CD4-positive, alpha-beta T cell treated with Interleukin-17A for 1 hour (primary cell): ENCODE measurements at places on chromosomes 3 and 15.

GRCh38 chr3:135964160-135964955 lies 1.2 kb upstream of the PPP2R3A start:
- DNase-seq, result no peak

DNA sequence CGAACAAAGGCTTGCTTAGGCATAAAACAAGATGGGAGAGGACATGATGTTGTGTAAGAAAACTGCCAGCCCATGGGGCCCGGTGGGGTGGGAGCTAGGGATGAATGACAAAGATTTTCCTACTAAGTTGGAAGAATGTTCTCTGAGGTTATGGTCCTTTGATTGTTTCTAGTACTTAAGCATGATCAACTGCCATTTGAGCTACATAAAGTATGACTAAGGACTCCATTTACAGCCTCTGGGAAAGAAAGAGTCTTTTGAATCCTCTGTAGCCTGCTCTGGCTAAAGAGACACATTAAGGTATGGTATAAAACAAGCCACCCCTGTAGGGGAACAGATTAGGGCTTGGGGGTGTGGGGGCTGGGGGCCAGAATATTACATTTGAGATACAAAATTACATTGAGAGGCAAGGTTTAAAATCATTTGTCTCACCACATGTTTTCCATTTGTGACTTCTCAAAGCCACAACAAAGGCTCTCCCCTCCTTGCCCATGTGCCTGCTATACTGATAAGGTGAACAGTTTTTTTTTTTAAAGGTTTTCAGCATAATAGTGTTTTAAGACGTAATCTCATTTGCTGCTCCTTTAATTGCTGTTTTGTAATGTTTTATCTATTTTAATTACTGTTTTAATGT lies 323.4 kb downstream of the CHST2 start:
- no peak for DNase-seq

DNA sequence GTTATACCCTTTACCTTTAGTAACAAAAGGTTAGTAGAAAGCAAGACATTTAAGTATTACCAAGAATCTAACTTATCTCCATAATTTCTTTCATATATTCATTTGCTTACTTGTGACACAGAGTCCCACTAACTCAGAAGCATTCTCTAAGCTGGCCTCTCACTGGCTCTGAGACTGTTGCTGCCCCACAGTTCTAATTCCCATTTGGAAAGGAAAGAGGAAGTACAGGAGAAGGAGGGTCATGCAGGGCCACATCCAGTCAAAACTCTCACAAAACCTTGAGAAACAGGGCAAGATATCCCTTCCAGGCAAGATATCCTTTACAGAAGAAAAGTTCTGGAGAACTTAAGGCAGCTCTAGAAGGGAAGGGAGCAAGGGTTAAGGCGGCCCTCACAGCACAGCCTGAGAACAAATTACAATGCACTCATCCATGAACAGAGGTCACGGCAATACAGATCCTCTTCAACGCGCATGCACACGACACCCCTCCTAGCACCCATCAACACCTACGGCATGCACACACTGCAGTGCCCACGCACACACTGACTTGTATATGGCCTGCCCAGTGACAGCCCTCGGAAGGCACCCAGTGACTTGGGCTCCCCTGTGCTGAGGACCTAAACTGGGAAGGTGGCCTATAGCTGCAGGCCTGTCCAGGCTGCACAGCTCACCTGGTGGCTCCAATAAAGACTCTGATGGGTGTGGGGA lies 13.0 kb upstream of the MYO5C start:
- no peak for DNase-seq

DNA sequence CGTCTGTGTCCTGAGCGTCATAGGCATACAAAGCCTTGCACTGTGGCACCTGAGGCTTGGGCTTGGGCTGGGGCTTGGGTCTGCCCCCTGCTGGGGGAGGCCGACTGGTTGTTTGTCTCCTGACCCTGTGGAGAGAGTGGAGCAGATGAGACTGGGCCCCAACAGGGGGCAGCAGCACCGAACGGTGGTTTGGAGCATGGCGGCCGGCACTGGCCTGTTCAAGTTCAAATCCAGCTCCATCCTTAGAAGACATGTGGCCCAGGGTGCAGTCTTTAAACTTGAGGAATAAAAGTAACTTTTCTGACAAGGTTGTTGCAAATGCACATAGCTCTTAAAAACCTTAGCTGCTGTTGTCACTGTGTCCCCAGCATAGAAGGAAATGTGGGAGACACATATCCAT lies 33.3 kb downstream of the CCNB2 start:
- peak; percentile 71 for DNase-seq

DNA sequence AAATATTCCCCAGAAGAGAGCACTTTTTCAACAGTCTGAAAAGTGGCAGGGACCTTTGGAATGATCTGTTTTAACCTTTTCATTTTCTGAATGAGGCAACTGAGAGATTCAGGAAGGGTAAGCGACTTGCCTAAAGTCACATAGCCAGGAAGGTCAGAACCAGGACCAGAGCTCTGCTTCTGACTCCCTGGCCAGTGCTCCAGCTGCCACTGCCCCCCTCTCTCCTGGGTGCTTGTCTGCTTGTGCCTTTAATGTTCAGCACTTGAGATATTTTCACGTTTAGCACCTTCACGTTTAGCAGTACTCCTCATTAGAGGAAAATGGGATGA lies 68.3 kb downstream of the SMAD3 start:
- no peak for DNase-seq

- DNase-seq, result no peak
Observed at GRCh38 chr3:78937475-78937874, 830.3 kb downstream of the ROBO1 start.

GRCh38 chr3:41674449-41674848 lies 287.5 kb downstream of the ULK4 start:
- no peak for DNase-seq

DNA sequence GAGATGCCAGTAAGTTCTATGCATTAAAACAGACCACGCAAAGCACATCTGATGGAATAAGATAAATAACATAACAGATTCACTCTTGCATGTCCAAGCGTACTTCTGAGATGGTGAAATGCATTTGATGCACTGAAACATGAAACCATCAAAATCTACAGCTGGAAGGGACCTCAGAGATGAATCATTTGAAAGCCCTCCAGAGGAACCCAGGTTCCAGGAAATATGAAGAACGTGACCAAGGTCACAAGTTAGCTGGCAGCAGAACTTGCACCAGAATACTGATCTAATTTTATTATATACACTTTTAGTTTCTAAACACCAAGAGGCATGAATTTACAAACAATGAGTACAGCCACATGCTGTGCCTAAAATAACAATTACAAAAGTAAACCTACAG lies 957.1 kb downstream of the FHIT start:
- no peak for DNase-seq

GRCh38 chr3:95036526-95037021 lies 973.7 kb downstream of the NSUN3 start:
- no peak for DNase-seq

DNA sequence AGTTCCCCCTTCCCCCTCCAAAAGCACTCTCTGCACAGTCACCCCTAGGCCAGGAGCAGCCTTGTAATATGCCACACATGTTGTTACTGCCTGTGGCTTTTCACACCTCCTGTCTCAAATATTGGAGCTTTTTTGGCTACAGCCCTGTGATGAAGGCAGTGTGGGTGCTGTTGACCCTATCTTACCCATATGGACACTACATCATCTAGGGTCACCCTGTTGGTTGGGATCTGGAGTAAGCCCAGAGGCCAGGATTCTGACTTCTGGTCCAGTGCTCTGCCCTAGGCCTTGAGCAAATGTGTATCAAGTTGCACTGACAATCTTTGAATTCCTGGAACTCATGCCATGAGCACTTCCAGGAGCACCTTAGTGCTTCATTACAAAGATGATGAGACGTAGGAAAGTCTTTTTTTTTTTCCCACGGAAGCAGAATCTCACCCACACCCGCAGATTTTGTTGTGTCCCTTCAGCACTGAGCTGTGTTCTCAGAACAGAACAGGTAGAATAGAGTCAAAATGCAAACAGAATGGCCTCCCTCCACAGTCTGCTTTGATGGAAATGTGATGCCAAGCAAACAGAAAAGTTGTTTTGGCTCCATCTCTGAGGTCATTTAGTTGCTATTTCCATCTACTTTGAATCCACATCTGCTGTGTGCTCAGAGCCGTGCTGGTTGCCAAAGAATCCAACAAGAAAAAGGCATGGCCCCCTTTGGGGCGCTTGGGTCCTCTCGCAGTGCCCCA lies 49.6 kb downstream of the SMAD3 start:
- no peak for DNase-seq

DNA sequence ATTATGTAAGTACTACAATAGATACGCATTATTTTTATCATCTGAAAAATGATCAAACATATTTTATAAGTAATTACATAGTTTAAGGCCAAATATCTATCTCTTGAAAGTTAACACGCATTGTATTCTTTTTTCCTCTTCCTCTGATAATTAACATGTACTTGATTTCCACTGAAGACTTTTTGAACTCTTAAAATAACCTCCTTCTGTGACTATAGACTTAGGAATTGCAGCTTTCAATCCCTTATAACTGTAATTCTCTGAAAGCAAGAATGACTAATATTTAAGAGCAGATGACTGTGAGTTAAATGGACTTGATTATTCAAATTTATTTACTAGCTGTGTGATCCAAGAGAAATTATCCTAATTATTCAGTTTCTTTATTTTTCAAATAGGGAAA lies 730.6 kb upstream of the NECTIN3 start:
- DNase-seq, result no peak

DNA sequence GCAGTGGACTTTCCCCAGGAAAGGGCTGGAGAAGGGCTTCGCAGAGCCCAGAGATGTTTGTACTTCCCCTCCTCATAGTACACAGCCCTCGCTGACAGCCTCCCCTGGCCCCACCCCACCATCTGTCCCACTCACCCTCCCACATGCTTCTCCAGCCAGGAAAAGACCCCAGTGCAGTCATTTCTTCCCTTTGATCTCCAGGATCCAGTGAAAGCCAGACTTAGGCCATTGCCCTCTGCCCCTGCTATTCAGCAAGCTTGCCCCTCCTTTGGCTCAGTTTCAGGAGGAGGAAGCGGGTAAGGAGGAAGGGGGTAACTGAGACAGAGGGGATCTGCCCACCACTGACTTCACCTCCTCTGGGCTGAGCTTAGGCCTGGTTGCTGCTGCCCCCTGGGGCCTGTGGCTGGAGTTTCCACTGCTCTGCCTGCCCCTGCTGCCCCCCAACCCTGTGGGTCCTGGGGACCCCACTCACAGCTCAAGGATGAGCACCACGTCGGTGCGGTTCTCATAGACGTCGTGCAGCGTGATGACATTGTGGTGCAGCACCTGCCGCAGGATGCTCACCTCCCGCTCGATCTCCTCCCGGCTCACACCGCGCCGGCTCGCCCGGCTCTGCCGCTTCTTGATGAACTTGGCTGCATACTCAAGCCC lies 63.1 kb downstream of the DAPK2 start:
- DNase-seq, result no peak

DNA sequence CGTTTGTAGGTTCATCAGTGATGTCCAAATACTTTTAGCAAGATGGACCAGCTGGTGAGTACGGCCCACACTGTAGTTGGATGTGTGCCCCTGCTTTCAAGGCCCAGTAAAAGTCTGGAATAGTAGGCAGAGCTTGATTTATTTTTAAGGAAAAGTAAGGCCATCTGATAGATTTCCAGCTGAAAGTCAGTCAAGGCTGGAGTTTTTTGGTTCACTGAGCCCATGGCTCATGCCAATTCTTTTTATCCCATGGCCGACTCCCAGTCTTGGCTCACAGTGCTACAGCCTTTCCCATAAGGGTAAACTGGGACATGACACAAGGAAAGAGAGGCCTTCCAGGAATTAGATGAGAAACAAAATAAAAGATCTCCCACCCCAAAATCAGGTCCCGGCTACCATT lies 13.5 kb downstream of the CCDC80 start:
- DNase-seq, result no peak

DNA sequence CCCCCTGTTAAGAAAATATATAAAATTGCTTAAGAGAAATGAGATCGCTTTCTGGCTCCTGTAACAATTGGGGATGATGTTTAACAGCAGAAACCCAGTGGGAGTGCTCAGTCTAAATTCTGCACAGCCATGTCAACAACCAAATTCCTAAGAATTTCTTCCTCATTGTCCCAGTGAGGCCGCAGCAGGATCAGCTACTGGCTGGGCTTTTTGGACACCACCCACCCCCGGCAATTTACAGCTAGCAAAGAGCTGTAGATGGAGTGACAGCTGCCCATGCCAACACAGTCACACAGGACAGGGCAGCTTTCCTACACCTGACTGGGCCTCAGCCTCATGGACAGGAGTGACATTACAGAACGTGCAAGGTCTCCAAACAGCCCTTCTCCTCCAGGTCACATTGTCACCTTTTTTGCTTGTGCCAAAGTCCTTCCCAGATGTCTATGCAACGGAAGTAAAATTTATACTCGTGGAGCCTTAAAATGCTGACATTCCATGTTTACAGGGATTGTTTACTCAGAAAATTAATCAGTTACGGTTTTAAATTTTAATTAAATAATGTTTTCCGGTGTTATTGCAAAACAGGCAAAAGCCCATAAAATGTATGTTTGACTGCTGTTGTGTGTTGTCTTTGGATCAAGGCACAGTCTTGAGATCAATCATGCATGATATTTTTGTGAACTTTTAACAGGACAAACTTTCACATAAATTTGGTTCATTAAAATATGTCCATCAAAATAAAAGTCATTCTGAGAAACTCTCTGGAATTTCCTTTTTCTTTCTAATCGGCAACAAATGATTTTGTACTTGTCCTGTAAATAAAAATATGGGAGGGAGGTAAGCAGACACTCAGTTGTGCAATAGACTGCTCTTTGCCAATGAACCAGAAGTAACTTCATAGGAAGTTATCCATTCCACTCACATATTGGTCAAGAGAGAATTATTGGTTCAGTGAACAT lies 943.2 kb downstream of the MCTP2 start:
- no peak for DNase-seq

GRCh38 chr15:82999905-83000671 lies 11.4 kb downstream of the C15orf40 start:
- DNase-seq, result peak; percentile 70

DNA sequence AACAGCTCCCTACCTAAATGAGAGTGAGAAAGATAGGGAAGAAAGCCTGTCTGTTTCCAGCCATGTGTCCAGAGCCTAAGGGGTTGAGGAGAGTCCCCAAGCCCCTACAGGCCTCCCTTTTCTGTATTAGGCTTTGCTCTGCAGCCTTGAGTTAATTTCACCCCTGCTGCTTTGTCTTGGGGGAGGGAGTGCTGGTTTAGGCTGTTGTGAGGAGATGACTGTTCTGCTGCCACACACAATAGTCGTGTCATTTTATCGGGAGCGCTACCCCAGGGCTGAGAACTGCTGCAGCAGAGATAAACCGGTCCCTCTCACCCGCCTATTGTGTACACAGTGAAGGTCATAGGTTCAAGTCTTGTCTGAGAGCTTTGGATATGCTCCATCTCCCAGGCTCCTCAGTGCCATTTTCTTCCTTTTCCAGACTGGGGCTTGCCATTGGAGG lies 1.4 kb downstream of the ZNF609 start:
- DNase-seq, result no peak
